NCI-H748 treated with DMSO at 0.1 percent for 48 hours (cell line): ENCODE measurements at places on chromosomes 6 and 20.

DNA sequence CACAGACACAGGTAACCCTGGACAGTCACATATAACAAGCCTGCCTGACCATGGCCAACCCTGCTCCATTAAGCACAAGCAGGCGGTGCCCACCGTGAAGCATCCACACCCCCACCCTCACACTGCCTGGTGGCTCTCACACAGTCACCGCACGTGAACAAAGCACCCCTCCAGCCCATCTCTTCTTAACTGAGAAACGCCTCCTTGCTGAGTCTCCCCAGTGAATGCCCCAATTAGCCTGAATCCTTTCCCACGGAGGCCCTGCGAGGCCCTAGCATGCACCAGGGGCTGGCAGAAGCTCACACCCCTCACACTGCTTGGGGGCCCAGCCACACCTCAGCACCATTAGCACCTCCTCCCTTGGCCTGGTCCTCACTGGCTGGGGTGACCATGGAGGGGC is 72.3 kb downstream of the GRM4 start:
- DNase-seq = no peak

DNA sequence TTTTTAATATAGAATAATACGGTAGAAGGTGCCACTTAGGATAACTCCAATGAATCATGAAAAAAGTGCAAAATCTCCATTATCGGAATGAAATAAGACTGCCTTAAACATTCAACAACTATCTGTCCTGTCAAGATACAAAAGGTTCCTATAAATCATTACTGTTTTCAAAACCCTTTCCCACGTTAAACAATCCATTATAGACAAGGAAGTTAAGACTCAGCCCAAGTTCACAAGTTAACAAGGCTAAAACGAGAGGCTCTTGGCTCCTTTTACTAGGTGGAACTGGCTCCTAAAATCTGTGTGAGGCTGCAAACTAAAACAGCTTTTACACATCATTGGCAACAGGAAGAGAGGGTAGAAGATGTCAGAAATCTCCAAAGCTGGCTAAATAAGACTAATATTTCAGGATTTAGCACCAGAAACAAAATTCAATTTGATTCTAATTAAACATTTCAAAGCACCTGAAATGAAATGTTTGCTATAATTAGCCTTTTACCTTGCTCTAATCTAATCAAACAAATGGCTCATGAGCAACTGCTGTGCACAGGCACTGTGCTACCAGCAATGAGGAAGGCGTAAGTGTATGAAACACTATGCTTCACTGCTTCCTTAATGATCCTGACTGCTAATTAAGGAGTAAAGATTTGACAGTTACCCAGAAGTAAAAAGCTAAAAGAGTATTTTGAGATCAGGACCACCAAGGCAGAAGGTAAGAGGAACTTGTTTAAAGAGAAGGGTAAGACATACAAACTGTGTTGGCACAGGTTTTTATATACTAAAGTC is 109.7 kb downstream of the DST start:
- no peak for DNase-seq

- DNase-seq = no peak
These were observed 43.3 kb upstream of the TNFRSF21 start for GRCh38 chr6:47352966-47353365.

GRCh38 chr20:58362206-58362516 is 26.9 kb upstream of the VAPB start:
- no peak for DNase-seq

DNA sequence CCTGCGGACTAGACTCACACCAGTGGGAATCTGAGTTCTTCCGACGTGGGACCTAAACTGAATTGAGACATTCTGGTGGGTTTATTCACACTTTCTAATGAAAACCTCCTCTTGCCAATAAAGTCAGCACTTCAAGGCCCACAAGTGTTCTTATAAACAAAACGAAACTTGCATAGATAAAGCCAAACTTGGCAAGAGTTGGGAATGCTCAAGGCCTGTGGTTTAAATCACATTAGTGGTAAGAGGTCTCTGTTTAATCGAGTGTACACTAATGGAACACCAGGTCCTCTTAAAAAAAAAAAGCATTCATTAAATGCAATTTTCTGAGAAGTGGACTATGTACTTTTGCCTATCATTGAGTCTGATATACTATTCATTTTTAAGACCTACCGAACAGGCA is 143.3 kb downstream of the SMOC2 start:
- no peak for DNase-seq

GRCh38 chr20:4626228-4626627 is 95.5 kb upstream of the PRND start:
- no peak for DNase-seq

DNA sequence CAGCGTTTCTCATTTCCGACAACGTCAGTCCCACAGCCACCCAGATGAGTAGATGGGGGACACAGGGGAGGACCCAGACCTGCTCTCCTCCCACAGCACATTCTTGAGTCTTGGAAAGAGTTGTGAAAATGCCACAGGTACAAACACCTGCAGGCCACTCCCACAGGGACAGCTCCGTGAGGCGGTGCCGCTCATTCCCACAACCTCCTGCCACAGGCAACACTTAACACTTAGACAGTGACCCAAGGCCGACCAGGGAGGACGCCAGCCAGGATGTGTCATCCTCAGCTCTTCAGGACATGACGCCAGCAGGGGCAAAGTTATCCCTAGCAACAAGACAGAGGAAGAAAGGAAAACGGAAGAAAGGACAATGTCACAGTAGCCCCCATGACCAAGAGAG is 22.9 kb upstream of the HLA-B start:
- no peak for DNase-seq

GRCh38 chr6:31352310-31352682 is 4.7 kb downstream of the HLA-B start:
- no peak for DNase-seq

- DNase-seq = no peak
These were observed 71.4 kb upstream of the NHSL1 start for GRCh38 chr6:138570725-138571029.

DNA sequence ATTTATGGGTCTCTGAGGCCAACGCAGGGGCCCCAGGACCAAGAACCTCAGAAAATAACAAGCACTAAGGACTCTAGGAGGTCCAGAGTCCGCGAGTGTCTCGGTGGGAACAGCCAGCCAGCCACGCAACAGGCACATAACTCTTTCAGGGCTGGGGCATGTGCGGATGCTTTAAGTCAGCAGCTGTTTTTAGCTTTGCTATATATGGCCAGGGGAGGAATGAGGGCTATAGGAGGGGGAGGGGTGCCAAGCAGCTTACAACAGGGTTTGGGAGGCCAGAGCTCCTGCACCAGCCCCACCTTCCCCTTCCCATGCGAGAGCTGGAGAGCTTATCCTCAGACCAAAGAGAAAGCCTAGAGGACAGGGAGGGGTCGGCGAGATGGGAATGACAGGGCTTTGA is 6.2 kb downstream of the JPH2 start:
- DNase-seq = no peak

DNA sequence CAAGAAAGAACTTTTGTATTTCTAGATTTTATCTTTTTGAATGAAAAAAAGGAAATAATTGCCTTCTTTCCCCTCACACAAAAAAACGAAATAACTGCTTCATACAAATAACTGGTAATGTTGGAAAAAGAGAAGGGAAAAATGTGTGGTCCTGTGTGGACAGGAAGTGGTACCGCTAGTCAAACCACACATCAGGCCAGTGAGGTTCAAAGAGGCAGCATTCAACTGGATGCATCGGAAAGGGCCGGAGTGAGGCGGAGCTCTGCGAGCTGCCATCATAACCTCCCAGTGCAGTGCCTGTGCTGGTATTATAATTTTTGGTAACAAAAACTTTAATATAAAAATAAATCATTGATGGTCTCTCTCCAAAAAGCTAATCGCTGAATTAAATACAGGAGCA is 111.2 kb downstream of the IRF4 start:
- no peak for DNase-seq

DNA sequence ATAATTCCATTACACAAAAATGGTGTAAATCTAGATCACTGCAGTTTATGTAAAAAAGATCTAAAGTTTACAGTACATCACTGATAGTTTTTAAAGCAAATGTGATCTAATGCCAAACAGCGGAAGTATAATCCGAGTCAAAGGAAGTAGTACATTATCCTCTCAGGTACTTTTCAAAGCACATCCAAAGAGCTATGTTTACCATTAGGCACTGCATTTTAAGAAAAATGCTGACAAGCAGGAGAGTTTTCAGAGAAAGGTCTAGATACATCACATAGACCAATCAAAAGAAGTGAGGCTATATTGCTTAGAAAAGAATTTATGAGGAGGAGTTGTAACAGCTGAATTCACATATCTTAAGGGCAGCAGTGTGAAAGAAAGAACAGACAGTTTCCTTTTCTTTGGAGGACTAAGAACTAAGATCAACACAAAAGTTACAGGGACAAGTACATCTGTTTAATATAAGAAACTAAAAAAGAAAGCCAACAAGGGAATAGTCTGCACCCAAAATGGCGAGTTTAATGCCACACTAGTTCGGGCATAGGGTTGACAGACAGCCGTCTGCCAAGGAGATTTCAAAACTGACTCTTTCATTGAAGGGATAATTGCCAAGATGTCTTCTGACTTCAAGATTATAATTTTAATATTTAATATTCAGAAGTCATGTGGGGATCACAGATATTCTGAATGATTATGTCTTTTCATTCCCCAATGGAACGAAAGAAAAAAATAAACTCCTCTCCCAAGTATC is 1.4 kb downstream of the ZNF184 start:
- DNase-seq = no peak

- no peak for DNase-seq
These were observed 77.6 kb downstream of the HUS1B start for GRCh38 chr6:579339-579738.

GRCh38 chr6:27825025-27825793 is 87.0 kb downstream of the OR2B2 start:
- peak; percentile 35 for DNase-seq

GRCh38 chr20:44039741-44040140 is 125.1 kb downstream of the TOX2 start:
- DNase-seq = no peak

GRCh38 chr6:75196081-75196687 is 9.7 kb downstream of the COL12A1 start:
- no peak for DNase-seq

GRCh38 chr20:44041001-44041400 is 126.3 kb downstream of the TOX2 start:
- no peak for DNase-seq

DNA sequence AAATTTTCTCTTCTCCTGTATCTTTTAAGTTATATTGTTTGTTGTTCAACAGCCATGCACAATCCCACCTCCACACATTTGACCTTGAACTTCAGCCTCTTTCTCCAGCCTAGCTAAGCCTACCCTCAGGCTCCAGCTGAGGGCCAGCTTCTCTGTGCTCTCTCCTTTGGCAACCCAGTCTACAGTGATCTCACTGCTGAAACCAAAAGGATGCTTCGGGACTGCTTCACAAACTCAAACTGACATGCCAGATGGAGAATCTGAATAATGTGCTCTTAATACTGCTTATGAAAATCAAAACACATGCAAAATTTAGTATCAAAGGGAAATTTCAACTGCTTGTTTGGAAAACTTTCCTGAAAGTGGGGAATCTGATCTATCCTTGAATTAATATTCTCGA is 16.1 kb upstream of the RIN2 start:
- DNase-seq = no peak

- peak; percentile 31 for DNase-seq
These were observed 38.5 kb downstream of the TPD52L1 start for GRCh38 chr6:125191916-125192609.

- peak; percentile 28 for DNase-seq
These were observed 30.8 kb downstream of the IL20RA start for GRCh38 chr6:137013738-137014602.

DNA sequence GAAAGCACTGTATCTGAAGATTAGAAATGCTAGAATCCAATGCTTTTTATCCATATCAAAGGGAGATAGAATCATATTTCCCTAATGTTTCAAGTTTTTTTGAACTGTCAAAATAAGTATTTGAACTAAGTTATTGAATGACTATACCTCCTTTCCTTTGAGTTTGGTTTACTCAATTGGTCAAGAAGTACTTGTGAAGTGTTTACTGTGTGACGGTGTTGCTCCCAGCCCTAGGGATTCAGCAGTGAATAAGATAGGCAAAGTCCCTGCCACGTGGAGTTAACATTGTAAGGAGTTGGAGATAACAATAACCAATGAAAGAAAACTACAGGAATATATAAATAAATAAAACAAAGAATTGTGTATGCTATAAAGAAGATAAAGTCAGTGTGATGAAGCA is 535.9 kb downstream of the FRK start:
- no peak for DNase-seq
